ENCODE measurements at places on chromosomes 1 and 21.

- no peak for DNase-seq
Observed at GRCh38 chr1:177170756-177171535, at the start of gene BRINP2. TSS of gene BRINP2 (plus strand) at chr1:177170958. CDS start at chr1:177229877, 58,919 bp downstream.

DNA sequence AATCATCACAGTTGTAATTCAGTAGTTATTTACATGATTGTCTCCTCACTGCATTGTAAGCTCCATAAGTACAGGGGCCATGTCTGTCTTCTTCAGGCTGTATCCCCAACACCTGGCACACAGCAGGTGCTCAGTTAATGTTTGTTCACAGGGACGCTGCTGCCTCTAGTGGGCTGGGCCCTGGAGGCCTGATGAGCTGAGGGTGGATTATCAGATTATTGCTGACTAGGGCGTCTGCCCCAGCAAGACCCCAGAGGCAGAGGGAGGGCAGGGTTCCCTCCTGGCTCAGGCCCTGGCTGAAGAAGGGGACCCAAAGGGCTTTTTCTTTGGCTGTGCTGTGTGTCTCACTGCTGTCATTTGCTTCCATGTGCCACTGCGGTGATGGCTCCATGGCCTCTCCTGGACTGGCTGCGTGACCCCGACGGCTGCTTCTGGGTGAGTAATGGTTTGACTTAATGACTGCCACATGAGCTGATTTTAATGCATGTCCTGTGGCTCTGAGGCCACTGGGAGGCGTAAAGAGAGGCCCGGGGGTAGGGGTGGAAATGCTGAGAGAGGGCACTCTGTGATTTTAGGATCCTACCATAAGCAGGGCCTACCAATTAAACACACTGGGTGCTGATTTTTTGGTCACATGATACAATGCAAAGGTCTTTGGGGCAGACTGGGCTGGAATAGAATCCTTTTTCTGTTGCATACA, 20.8 kb upstream of the EPB41 start:
- no peak for DNase-seq

DNA sequence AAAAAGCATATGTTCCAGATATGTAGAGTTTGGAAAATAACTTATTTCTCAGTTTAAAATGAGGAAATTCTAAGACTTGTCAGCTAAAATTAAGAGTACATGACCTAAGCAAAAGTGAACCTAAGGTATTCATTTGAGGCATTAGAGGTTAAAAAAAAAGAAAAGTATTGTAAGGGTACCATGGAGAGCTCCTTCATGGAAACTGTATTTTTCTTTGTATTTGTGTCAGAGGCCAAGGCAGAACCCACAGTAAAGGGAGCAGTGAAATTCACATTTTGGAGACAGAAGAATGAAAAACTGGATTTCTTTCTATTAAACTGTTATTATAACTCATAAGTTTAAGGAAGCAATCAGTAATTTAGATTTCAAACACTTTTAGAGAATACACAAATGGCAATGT, 1494.8 kb downstream of the KCNT2 start:
- DNase-seq = no peak

- DNase-seq = no peak
Observed at GRCh38 chr1:201358596-201358995, 18.9 kb downstream of the TNNT2 start.

GRCh38 chr21:42781971-42782722, 97.2 kb downstream of the WDR4 start:
- DNase-seq = no peak

- DNase-seq = no peak
Observed at GRCh38 chr1:173507205-173507846, 30.2 kb downstream of the PRDX6 start.

GRCh38 chr1:94125551-94126514, 4.9 kb upstream of the ABCA4 start:
- DNase-seq = peak; percentile 26

DNA sequence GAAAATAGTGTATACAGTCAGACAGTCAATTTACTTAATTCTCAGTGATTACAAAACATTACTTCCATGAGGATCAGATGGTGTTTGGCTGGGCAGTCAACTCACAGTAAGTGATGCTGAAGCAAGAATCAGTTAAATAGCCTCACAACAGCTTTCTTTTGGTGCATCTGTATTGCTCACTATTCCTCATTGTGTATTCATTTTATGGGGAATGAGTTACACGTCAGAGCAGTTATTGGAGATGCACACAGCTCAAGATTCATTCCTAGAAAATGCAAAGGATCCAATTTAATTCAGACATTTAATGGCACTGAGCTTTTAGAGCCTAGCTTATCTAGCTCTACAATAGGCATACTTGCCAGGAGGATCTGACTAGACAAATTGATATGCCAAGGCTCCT, 150.6 kb downstream of the HS2ST1 start:
- no peak for DNase-seq

DNA sequence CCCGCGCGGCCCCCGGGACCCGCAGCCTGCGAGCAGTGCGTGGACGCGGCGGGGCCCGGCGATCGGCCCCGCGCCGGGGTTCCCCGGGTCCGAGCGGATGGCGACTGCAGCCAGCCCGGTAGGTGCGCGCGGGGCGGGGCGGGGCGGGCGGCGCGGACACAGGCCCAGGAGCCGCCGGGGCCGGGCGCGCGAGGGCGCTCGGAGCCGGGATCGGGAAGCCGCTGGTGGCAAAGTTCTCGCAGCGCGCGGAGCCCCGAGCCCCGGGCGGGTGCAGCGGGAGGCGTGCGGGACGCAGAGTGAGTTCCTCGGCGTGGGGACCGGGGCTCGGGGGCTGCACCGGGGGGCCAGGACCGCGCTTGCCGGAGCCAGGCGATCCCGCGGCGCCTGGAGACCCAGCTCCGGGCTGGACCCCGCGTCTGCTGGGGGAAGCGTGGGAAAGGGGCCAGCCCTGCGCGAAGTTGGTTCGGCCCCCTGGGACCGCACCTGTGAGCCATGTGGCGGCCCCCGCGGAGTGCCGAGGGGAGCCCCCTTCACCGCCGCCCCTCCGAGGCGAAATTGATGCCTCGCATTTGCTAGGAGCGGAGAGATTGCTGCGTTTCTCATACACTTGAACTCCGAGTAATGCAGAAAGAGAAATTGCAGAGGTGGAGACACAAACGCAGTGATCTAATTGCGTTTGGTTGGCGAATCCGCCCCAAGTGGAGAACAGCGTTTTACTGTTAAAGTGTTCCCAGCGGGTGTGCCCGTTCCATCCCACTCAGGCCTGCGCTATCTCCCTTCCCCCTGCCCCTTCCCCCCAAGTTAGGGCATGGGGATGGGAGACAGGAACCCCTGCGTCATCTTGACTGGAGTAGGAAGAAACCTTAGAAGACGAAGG, 228.9 kb upstream of the TMEM51 start:
- DNase-seq = peak; percentile 78

DNA sequence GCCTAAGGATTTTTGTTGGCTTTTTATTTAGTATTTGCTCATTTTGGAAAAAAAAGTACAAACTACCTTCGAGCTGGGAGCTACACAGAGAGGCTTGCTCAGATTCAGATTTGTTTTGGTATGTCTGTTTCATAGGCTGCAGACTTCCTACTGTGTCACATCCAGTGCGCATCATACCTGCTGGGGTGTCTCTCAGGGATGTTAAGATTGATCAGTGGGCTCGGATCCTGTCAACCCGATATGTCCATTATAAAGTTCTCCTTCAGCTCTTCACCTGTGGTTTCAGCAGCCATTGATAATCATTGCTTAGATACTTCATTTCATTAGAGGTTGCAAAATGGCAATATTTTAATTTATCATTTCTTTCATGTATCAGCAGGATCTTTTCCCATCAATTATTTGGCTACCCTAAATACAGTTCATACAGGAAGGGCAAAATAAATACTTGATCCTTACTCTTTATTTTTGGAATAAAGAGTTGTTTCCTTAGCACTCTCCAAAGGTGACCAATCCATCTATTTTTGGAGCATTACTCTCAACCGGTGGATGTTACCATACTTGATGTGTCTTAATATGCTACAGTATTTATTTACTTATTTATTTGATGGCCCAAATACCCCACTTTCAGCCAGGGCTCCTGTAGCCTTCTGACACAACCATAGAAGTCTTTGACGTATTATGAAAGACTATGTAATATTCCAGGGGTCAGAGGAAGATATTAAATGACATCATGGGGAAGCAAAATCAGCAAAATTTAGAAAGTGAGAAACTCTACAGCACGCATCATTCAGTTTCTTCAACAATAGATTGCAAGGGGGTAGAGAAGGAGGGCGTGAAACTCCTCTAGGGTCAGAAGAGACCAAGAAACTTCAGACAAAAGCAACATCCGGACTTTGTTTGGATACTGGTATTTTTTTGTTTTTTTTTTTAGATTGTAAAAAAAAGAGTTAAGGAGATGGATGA, 55.3 kb upstream of the HNRNPU start:
- DNase-seq = peak; percentile 27

DNA sequence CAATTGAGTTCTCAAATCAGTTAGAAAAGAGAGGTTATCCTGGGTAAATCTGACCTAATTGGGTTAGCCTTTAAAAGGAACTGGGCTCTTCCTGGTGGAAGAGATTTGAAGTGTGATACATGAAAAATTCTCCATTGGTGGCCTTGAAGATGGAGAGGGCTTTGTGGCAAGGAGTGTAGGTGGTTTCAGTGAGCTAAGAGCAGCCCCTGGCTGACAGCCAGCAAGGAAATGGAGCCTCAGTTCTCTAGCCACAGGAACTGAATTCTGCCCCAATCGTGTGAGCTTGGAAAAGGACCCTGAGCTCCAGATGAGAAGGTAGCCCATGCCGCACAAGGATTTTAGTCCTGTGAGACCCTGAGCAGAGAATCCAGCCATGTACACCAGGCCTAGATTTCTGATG, 12.7 kb upstream of the HYI start:
- DNase-seq = peak; percentile 46

DNA sequence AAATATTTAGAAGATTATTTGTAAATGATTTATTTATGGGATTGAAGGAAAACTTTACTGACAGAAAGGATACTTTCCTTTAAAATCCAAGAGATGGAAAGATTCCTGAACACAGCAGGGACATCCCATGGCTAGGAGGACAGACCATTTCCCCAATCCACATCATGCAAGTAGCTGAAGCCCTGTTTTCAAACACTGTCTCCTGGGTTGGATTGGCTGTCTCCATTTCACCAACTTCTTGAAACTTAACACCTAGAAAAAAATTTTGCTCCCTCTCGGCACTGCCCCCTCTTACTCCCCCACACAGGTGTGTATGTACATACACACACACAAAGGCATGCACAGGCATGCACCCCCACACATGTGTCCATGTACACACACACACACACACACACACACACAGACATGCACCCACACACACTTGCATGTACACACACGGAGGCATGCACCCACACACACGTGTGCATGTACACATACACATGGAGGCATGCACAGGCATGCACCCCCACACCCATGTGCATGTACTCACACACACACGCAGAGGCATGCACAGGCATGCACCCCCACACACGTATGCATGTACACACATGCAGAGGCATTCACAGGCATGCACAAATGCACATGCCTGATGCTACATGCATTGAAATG, 320.0 kb downstream of the CHRM3 start:
- DNase-seq = no peak

- no peak for DNase-seq
Observed at GRCh38 chr1:71267220-71267619, 186.4 kb upstream of the ZRANB2 start.

DNA sequence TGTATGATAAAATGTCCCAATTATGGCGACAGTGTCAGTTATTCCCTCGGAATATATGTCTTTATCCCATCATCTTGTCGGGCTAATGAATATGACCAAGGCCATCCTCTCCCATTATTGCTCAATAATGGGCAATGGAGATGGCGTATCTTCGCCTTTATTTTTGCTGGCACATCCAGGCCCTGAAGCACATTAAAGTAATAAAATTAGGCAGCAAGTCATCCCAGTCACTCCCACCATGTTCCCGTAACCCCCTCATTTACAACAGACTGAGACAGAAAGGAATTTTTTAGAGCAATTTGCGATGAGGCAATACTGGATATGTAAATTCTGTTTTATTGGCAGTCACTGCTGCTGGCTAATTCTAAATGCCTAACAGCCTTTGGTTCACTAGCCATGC, 35.3 kb downstream of the CLIC6 start:
- DNase-seq = no peak

DNA sequence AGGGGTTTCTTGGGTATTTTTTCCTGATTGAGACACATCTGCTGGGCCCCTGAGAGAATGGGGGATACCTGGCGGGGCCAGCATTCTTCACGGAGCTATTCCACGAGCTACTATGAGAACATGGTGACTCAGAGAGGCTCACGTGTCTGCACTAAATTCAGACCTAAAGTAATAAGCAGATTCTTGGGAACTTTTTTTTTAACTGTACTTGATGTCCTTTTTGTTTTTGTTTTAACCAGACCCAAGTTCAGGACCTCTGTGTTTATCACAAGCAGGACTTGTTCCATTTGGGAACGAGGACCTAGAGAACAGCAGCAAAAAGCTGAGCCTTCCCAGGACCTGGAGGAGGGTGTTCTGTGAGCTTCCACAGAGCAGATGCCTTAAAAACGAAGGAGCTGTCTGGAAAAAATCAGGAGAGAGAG, 44.0 kb downstream of the EVA1C start:
- DNase-seq = no peak

DNA sequence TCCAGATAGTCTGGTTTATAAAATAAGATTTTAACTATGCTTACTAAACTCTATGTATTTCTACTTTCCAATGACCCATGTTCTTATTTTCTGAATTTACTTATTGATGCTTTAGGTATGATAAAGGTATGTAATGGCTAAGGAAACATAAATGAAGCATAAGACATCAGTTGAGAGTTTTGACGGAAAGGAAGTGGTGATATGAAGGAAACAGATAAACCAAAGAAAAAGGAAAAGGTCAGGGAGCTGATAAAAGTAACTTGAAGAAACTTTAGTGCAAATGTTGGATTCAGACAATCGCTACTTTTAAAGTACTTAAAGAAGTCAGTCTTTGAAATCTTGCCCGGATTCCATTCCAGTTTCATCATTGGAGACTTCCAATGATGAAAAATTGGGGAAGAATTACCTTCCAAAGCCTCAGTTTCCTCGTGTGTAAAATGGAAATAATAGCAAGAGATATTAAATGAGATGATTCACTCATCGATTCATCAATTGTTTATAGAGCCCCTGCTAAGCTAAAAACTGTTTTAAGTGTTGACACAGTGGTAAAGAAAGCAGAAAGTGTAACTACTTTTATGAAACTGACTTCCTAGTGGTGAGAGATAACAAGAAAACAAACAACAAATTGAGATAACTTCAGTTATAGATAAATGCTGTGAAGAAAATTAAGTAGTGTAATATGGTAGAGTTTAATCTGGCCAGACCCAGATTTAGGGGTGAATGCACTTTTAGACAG, 10.6 kb downstream of the PTPRC start:
- DNase-seq = no peak
